ENCODE measurements at places on chromosomes 2 and 18. TPM values are rescaled to one million over a fixed set of nuclear protein-coding genes. Genes with fewer than 3 reads are reported as not detected.

Gene ACOXL
- 0.41 TPM for polyA plus RNA-seq

- H3K36me3 ChIP-seq: no peaks in the 10 kb centered on the region
- no peaks in the 10 kb centered on the region for H3K27me3 ChIP-seq
- no peak overlapping the region for H3K4me3 ChIP-seq
- no peak overlapping the region for H3K27ac ChIP-seq
- H3K4me1 ChIP-seq: peaks cover 3% of the 10 kb centered on the region
- no peak for DNase-seq
Measured at GRCh38 chr2:191434072-191434471, 188.9 kb downstream of the MYO1B start.

Gene CHRNG
- polyA plus RNA-seq: 0.48 TPM

Gene RAX
- polyA plus RNA-seq: 0.05 TPM

GRCh38 chr18:8812631-8813030 is 107.3 kb downstream of the MTCL1 start:
- no peak for DNase-seq
- H3K27me3 ChIP-seq: no peaks in the 10 kb centered on the region
- no peaks in the 10 kb centered on the region for H3K36me3 ChIP-seq
- H3K4me1 ChIP-seq: peaks cover 7% of the 10 kb centered on the region
- no peak overlapping the region for H3K4me3 ChIP-seq

Gene CPS1
- polyA plus RNA-seq: 1.1 TPM

DNA sequence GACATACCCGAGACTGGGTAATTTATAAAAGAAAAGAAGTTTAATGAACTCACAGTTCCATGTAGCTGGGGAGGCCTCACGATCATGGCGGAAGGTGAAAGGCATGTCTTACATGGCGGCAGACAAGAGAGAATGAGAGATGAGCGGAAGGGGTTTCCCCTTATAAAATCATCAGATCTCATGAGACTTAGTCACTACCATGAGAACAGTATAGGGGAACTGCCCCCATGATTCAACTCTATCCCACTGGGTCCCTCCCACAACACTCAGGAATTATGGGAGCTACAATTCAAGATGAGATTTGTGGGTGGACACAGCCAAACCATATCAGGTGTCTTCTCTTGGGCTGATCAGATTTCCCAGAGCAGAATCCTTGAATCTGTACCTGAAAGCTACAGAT is 617.3 kb upstream of the ID2 start:
- no peaks in the 10 kb centered on the region for H3K36me3 ChIP-seq
- H3K27ac ChIP-seq: no peak overlapping the region
- no peaks in the 10 kb centered on the region for H3K27me3 ChIP-seq
- DNase-seq: no peak
- no peak overlapping the region for H3K4me3 ChIP-seq

- no peaks in the 10 kb centered on the region for H3K4me1 ChIP-seq
- no peaks in the 10 kb centered on the region for H3K27me3 ChIP-seq
- H3K27ac ChIP-seq: no peak overlapping the region
- no peaks in the 10 kb centered on the region for H3K36me3 ChIP-seq
Measured at GRCh38 chr18:50138181-50139064, 56.5 kb downstream of the MYO5B start.

Gene SP110
- 42.8 TPM for polyA plus RNA-seq

DNA sequence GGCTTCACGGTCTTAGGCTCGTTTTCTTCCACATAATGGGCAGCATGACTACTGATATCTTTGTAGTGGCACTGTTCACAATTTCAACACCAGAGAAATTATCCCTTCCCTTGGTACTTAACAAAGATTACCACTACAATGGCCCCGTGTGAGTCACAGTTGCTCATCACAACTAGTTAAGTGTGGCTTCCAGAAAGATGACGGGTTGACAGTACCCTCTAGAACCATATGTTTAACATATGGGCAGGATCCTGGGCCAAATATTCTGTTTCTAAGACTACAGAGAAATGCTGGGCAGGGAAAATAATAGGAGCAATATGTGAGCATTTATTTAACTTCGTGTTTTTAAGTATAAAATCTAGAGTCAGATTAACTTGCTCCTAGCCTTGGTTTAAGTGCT is 780.1 kb upstream of the LINC00305 start:
- no peak overlapping the region for H3K4me3 ChIP-seq
- no peaks in the 10 kb centered on the region for H3K4me1 ChIP-seq
- DNase-seq: no peak

Gene FAM228A
- polyA plus RNA-seq: 0.96 TPM

DNA sequence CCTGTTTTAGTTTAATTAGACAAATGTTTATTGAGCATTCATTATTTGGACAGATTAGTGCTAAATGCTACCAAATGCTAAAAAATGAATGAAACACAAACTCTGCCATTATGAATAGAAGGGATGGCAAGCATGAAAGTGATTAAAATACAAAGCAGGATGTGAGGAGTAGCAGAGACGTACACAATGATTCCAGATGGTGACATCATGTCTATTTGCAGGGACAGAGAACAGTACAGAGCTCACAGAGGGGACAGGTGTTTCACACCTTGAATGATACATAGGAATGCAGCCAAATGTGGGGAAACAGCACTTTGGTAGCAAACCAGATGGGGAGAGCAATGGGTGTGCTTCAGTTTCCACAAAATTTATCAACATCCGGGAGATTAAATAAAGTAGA is 76.3 kb downstream of the CD226 start:
- no peak for DNase-seq
- H3K36me3 ChIP-seq: peaks cover 4% of the 10 kb centered on the region
- H3K4me1 ChIP-seq: no peaks in the 10 kb centered on the region
- no peak overlapping the region for H3K27ac ChIP-seq

DNA sequence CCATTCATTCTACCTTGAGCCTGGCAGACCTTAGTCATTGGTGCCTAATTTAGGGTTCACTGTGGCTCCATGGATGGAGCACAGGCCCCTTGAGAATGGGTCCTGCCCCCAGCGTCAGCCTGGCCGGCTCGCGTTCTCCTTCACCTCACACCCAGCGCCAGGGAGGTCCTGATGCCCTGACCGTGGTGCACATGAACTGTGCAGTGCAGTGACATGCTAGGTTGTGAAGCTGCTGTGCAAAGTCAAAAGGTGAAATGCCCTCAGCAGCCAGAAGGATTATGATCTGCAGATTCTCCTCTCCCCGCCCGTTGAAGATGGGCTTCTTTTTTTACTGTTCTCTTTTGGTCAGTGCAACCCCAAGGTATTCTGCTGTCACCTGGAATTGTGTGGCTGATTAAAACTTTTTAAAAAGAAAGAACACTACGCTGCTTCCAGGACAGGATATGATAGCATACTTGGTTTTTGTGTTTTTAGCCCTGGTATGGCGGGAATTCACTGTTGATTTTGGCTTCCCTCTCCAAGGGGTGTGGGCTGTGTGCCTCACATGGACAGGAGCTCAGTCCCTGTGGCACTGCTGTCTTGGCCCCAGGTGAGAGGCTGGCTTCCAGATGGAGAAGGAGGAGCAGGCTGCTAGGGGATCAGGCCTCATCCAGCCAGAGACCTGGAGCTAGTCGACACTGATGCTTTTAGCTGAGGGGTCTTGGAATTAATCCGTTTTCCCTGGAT is 49.4 kb upstream of the MCFD2 start:
- H3K27ac ChIP-seq: no peak overlapping the region
- peaks cover 73% of the 10 kb centered on the region for H3K36me3 ChIP-seq
- H3K4me1 ChIP-seq: peaks cover 12% of the 10 kb centered on the region
- no peak for DNase-seq

- H3K4me3 ChIP-seq: no peak overlapping the region
- DNase-seq: no peak
- no peaks in the 10 kb centered on the region for H3K4me1 ChIP-seq
- no peaks in the 10 kb centered on the region for H3K36me3 ChIP-seq
- H3K27me3 ChIP-seq: no peaks in the 10 kb centered on the region
- H3K27ac ChIP-seq: no peak overlapping the region
Measured at GRCh38 chr2:111185361-111186022, 64.8 kb downstream of the BCL2L11 start.

GRCh38 chr2:175684466-175684865 is 317.6 kb downstream of the LNPK start:
- H3K27me3 ChIP-seq: peaks cover 3% of the 10 kb centered on the region
- no peak overlapping the region for H3K4me3 ChIP-seq
- no peaks in the 10 kb centered on the region for H3K36me3 ChIP-seq

DNA sequence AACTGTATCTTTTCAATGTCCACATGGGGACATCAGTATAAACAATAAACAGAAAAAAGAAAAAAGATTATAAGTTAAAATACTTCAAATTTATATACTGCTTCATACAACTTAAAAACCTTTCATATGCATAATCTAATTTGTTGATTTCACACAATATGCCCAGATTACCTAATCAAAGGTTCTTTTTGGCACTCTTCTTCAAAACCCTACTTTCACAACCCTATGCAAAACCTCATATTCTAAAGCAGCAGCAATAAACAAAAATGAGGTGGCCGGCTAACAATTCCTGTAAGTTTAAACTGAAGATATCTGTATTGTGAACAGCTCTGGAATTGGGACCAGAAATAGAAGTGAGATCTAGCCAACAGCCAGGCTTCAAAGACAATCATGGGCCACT is 28.6 kb downstream of the STK17B start:
- H3K27ac ChIP-seq: no peak overlapping the region
- H3K4me3 ChIP-seq: no peak overlapping the region
- H3K36me3 ChIP-seq: peaks cover 35% of the 10 kb centered on the region
- H3K4me1 ChIP-seq: no peaks in the 10 kb centered on the region
- DNase-seq: no peak

- no peak for DNase-seq
- H3K27ac ChIP-seq: no peak overlapping the region
- no peaks in the 10 kb centered on the region for H3K36me3 ChIP-seq
- H3K4me3 ChIP-seq: no peak overlapping the region
- H3K27me3 ChIP-seq: no peaks in the 10 kb centered on the region
- no peaks in the 10 kb centered on the region for H3K4me1 ChIP-seq
Measured at GRCh38 chr18:55841314-55841713, 253.3 kb upstream of the TCF4 start.

Gene APLF
- polyA plus RNA-seq: 2.4 TPM

GRCh38 chr2:18976168-18976961 is 382.1 kb downstream of the OSR1 start:
- no peak for DNase-seq
- no peaks in the 10 kb centered on the region for H3K4me1 ChIP-seq
- H3K4me3 ChIP-seq: no peak overlapping the region
- no peaks in the 10 kb centered on the region for H3K27me3 ChIP-seq
- no peaks in the 10 kb centered on the region for H3K36me3 ChIP-seq

DNA sequence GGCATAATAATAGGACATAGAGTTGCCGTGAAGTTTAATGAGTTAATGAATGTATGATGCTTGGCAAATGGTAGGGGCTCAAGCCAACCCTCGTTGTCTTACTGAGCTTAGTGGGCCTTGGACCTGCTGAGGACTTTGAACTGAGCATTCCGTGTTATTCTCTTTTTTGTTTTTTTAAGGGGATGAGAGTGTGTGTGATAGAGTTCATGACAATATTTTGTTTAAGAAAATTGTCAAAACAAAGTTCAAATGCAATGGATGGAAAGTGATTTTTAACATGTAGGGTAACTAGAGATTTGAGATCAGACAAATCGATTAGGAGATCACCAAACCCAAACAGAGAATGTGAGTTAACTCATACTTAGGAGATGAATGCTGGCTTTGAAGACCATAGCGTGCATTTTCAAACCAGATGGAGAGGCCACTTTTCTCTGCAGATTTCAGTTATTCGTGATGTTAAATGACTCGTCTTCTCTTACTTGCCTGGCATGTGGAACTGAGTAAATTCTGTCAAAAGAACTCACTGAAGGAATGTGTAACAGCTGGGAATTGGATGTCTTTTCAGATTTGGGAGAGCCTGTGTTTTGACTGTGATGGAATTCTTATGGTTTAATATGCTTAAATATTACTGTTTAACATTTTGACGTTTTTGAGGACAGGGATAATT is 88.7 kb downstream of the NEDD4L start:
- no peak overlapping the region for H3K4me3 ChIP-seq
- no peak for DNase-seq

DNA sequence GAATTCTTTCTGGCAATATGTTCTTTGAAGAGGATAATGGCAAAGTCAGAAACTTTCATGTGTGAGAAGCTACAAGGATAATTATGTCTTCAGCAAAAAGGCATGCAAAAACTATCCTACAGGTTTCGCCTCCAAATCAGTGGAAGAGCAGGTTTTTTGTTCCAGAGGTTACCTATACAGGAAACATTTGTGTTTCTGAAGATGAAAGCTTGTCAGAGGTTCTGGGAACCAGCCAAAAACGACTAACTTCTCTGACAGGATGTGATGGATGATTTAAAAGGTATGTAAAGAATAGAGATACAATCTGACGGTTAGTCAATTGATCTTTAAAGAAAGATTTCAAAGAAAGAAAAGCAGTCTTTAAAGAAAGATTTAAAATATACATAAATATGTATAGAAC is 37.6 kb downstream of the RND3 start:
- H3K27me3 ChIP-seq: no peaks in the 10 kb centered on the region
- H3K27ac ChIP-seq: no peak overlapping the region
- DNase-seq: no peak
- no peak overlapping the region for H3K4me3 ChIP-seq
- no peaks in the 10 kb centered on the region for H3K36me3 ChIP-seq

DNA sequence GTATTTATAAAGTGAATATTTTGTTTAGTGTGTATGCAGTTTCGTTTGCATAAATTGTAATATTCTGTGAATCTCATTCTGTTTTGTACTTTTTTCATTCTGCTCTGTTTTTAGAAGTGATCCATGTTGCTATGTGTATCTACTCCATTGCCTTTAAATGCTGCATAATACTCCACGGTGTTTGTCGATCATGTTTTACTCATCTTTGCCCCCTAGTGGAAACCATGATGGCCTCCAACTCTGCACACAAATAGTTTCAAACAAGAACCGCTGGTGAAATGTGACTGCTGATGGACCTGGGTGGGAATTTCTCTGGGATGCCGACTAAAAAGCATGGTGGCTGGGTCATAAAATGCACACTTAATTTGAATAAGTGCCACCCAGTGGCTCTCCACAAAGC is 32.0 kb upstream of the SKOR2 start:
- H3K36me3 ChIP-seq: no peaks in the 10 kb centered on the region
- no peaks in the 10 kb centered on the region for H3K4me1 ChIP-seq
- no peak for DNase-seq
- H3K27me3 ChIP-seq: no peaks in the 10 kb centered on the region
- H3K27ac ChIP-seq: no peak overlapping the region

- H3K36me3 ChIP-seq: no peaks in the 10 kb centered on the region
- no peaks in the 10 kb centered on the region for H3K4me1 ChIP-seq
- H3K4me3 ChIP-seq: no peak overlapping the region
- no peak for DNase-seq
Measured at GRCh38 chr18:7191736-7192135, 39.2 kb upstream of the LRRC30 start.

Gene TMEM150A
- 15.9 TPM for polyA plus RNA-seq

GRCh38 chr2:106851881-106852501 is 34.0 kb downstream of the ST6GAL2 start:
- no peaks in the 10 kb centered on the region for H3K4me1 ChIP-seq
- no peak overlapping the region for H3K4me3 ChIP-seq
- no peak overlapping the region for H3K27ac ChIP-seq
- H3K27me3 ChIP-seq: no peaks in the 10 kb centered on the region
- no peaks in the 10 kb centered on the region for H3K36me3 ChIP-seq

GRCh38 chr2:149225446-149225845 is 104.9 kb upstream of the LYPD6 start:
- no peaks in the 10 kb centered on the region for H3K36me3 ChIP-seq
- H3K27ac ChIP-seq: no peak overlapping the region
- no peak for DNase-seq
- no peaks in the 10 kb centered on the region for H3K4me1 ChIP-seq
- no peaks in the 10 kb centered on the region for H3K27me3 ChIP-seq
- H3K4me3 ChIP-seq: no peak overlapping the region

- H3K27me3 ChIP-seq: no peaks in the 10 kb centered on the region
- no peak overlapping the region for H3K27ac ChIP-seq
- H3K4me3 ChIP-seq: no peak overlapping the region
- DNase-seq: no peak
- H3K4me1 ChIP-seq: no peaks in the 10 kb centered on the region
Measured at GRCh38 chr2:199751492-199752120, 99.4 kb downstream of the FTCDNL1 start.
